Activated T-cell treated with anti-CD3 and anti-CD28 coated beads, Interleukin-2, amount 50 U/mL, for 1 hour (primary cell): ENCODE measurements at places on chromosomes 16 and 17.

DNA sequence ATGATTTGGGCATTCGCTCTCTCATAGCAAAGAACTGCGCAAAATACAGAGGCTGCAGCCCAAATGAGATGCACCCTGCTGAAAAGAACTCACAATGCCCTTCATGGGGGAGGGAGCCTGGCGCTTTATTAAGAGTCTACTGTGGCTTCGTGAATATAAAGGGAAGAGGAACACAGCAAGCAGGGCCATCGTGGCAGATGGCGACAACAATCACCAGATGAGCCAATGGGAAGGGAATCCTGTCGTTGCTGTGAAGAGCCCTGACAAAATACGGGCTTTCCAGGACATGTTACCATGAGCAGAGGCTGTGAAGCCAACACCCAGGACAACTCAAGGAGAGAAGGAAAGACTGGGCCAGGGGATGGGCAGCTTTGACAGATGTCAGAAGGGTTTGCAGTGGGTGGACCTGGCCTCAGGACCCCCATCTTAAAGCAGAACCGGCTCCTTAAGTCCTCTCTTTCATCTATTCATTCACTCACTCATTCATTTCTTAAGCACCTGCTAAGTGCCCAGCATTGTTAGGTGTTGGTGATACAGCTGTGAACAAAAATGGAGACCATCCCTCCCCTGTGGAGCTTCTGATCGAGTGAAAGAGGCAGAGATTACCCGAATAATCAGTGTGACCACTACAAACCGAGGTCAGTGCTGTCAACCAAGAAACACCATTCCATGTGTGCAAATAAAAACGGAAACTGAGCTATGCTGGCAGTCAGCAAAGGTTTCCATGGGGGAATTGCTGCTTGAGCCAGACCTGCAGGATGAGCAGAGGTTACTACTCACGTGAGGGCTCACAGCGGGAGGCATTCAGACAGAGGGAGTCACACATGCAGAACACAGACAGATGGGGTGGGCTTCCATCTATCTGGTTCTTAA is 125.8 kb downstream of the DYNLRB2 start:
- no peak for DNase-seq

DNA sequence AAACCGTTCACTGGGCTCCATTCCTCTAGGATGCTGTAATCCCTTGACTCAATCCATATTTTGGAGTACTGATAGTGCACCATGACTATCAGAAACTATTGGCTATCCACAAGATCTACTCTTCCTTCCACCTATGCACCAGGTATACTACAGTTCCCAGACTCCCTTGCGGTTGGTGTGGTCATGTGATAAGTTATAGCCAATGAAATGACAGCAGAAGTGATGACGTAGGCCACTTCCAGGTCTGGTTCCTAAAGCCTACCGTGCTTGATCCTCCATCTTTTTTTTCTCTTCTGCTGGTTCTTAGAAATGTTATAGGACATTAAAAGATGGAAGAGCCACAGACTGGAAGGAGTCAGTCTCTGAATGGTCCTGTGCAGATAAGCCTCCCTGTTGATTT is 278.8 kb upstream of the C16orf82 start:
- no peak for DNase-seq

- no peak for DNase-seq
Observed at GRCh38 chr17:75694536-75694935, 26.7 kb upstream of the ITGB4 start.

GRCh38 chr17:65441053-65441605 is 120.3 kb downstream of the AXIN2 start:
- DNase-seq: no peak

- DNase-seq: no peak
Observed at GRCh38 chr16:287298-287811, 4.4 kb downstream of the PDIA2 start.

DNA sequence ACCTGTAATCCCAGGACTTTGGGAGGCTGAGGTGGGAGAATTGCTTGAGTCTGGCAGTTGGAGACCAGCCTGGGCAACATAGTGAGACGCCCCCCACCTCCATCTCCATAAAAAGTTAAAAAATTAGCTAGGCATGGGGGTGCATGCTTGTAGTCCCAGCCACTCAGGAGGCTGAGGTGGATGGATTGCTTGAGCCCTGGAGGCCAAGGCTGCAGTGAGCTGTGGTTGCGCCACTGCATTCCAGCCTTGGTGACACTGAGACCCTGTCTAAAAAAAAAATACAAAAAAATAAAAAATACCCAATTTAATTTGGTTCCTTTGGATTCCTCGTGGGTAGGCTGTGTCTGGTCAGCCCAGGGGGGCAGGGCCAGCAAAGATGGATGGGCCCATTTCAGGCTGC is 26.1 kb upstream of the TAC4 start:
- DNase-seq: no peak

DNA sequence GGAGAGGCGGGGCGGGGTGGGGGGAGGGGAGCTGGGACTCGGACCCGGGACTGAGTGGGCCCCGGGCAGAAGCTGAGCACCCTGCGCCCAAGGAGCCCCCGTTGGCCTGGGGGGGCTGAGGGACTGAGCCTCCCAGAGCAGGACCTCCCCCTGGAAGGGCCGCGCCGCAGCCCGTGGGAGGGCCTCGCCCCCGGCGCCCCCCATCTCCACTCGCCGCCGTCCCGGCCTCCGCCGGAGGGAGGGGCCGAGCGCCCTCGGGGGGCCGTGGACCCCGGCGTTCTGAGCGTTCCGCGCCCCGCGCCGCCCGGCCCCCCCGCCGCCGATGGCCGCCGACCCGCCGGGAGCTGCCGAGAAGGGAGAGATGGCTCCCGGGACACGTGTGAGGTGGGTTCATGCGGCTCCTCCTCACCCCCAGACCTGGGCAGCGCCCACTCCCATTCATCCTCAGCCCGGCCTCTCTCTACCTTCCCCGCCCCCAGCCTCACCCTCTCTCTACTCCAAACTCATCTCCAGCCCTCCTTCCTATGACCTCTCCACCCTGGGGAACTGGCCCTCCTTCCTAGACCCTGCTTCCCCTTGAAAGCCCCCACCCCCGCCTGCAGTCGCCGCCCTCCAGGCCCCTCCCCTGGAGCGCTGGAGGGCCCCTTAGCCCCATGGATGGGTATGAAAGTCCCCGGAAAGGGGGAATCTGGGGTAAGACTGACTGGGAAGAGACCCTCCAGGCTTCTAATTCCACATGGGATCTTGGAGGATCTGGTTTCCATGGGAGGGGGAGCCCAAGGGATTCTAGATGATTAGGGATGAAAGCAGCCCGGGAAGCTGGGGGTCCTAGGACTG is 922 bp downstream of the FBXL19 start:
- peak; percentile 30 for DNase-seq

DNA sequence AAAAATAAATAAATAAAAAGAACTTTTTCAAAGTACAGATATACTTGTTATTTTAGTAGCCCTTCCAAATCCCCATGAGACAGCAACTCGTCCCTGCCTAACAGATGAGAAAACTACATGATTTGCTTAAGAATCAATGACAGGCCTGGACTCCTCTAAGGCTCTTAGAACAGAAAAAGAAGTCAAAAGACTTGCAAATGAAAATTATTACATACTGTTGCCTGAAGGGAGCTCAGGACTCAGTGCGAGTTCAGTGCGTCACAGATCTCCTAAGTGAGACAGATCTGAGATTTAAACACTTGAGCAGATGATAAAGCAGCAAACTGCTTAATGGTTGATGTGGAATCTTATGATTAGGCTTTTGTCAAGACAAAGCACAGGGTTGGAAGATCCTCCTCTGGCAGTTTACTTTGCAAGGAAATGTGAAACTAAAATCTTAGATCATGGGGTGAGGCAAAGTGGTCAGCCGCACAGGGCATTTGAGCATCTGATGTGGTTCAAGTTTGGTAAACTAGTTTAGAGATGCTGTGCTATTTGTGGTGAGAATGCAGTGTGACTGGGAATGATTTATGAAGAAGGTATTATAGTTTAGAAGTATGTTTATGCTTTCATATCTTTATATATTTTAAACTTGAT is 138.1 kb downstream of the TRIM37 start:
- DNase-seq: no peak

GRCh38 chr17:47733674-47734410 is 806 bp downstream of the TBX21 start:
- peak; percentile 50 for DNase-seq

DNA sequence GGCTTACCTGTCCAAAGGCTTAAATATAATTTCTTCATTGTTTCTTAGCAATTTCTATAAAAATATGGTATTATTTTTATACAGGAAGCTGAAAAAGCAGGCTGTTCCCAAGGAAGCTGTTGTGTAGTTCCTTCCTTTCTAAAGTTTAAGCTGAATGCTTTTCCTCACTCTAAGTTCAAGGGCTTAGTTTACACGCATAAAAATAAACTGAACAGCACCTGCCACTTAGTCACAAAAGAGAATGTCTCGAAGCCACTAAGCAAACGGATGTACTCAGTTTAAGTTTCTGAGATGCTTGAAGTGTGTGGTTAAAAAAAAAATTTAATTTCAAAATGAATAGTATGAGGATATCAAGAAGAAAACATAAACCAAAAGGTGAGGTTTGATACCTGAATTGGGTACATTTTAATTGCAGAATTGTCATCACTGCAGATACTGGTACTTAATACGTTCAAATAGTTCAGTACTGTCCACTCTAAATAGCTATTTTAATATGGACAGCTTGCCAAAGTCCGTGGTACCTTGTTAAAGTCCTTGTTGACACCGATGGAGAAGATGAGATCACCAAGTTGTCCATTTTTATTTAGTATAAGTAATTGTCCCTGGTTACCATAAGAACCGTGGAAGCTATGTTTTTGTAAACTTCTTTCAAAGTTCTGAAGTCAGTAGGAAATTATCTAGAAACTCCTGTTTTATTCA is 38.1 kb downstream of the MRTFB start:
- no peak for DNase-seq

DNA sequence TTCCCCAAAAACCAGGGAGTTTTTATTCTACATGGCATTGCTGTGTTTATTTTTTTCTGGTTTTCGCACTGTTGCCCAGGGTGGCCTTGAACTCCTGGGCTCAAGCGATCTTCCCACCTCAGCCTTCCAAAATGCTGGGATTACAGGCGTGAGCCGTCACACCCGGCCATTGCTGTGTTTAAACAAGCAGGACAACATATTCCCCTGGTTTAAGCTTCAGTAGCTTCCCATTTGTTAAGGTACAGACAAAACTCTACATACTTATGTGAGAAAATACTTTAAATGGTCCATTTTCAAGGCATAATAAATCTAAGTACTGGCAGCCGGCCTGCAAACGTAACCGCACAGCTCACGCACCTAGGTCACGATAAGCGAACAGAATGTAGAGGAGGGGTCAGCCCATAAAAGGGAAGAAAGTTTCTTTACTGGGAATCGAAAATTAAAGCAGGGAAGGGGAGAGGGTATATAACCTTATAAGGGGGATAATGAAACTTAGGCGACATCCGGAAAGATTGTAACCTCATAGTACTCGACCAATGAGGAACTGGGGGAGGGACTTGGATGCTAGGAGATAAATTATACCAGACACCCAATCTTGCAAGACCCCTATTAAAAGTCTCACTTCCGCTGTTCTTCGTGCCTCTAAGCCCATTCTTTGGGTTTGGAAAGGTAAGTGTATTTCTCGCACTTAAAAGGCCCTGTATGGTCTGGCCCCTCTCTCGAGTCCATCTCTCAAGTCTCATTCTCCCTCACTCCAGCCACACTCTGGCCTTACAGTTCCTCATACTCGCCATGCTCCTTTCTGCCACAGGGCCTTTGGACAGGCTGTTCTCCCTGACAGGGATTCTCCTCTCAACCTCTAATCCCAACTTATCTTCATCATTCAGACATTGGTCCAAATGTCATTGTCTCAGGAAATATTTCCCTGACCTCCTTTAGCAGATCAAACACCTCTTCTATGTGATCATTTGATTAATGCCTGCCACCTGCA is 59.2 kb downstream of the TEX14 start:
- peak; percentile 33 for DNase-seq

GRCh38 chr17:69430488-69430887 is 16.0 kb downstream of the MAP2K6 start:
- no peak for DNase-seq

DNA sequence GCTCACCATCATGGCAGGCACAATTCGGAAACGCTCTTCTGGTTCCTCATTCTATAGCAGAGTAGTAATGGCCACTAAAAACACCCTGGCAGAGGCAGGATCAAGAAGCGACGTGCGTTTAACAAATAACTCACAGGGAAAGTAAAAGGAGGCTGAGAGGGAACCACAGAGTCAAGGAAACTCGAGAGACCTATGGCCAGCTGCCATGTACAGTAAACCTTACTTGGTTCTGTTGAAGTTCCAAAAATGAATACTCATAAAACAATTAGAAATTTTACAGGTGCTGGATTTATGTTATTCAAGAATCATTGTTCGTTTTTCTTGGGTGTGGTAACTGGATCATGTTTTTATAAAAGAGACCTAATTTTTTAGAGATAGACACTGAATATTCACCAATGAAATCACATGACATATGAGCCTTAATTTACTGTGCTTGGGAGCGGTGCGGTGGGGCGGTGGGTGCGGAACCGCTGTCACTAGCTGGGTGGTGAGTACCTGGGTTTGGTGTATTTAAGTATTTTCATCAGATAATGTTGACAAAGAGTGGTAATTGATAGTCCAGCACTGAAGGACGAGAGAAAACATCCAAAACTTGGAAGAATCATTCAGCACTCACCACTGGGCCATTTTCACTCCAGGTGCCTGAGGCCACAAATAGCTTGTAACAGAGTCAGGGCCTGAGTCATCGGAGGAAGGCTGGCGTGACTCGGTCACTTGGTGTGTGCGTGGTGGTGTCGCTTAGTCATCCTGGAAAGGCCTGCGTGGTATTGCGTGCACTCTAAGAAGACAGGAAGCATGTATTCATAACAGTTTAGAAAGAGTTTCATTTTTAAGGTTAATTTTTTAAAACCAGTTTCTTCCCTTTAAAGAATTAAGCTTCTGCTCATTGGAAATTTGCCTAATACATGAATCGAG is 135.4 kb upstream of the CHMP6 start:
- peak; percentile 58 for DNase-seq

DNA sequence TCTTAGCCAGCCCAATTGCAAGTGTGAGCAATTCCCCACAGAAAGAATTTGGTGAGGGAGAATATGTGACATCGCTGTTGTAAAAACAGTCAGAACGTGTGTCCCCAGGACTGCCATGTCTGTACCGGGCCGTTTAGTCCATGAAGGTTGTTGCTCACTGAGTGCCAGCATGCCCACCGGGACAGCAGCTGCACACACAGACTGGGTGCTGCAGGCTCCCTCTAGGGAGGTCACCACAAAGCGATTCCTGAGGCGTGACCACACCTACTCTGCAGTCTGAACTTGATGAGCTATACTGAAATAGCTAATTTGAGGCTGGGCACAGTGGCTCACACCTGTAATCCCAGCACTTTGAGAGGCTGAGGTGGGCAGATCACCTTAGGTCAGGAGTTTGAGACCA is 44.1 kb upstream of the ADORA2B start:
- DNase-seq: no peak
